ENCODE measurements at places on chromosomes 4 and X. TPM values are rescaled to one million over a fixed set of nuclear protein-coding genes. Genes with fewer than 3 reads are reported as not detected.

Gene FGF13
- 69.9 TPM for total RNA-seq

Gene PSAPL1
- total RNA-seq = 0.70 TPM

Gene PRDM5
- 19.1 TPM for total RNA-seq

Gene NXF2
- 0.75 TPM for total RNA-seq

Gene LONRF3
- total RNA-seq = 3.1 TPM

Gene ENAM
- total RNA-seq = not detected

DNA sequence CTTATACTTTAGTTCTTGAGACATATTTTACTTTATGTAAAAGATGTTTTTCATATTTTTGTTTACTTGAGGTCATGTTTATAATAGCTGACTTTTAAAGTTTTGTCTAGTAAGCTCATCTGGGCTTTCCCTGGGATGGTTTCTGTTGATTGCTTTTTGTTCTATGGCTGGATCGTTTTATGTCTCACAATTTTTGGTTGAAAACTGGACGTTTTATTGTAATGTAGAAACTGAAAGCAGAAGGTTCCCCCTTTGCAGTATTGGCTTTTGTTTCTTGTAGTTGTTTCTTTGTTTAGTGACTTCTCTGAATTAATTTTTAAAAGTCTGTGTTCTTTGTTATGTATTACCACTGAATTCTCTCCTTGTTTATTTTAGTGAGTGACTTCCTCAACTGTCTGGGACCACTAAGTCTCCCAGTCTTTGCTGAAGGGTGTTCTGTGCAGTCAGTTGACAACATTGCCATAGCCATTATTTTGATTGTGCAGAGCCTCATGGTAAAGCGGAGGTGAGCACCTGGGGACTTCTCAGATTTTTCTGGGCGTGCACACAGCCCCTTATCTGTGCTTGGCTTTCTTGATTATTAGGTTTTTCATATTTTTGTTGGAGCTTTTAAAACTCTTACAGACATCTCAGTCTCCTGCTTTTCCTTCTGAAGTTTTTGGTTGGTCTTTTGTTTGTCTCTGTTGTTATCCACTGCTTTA is 31.0 kb downstream of the KDM6A start:
- H3K36me3 ChIP-seq = no peaks in the 10 kb centered on the region
- no peak overlapping the region for H3K27ac ChIP-seq
- H3K4me3 ChIP-seq = no peak overlapping the region
- no peaks in the 10 kb centered on the region for H3K4me1 ChIP-seq
- no peaks in the 10 kb centered on the region for H3K27me3 ChIP-seq

GRCh38 chr4:169059306-169060211 is 49.5 kb upstream of the CBR4 start:
- no peak for DNase-seq
- H3K36me3 ChIP-seq = no peaks in the 10 kb centered on the region
- H3K27ac ChIP-seq = no peak overlapping the region
- H3K27me3 ChIP-seq = no peaks in the 10 kb centered on the region
- H3K4me3 ChIP-seq = no peak overlapping the region

- peaks cover 98% of the 10 kb centered on the region for H3K36me3 ChIP-seq
- DNase-seq = peak; percentile 40
- no peaks in the 10 kb centered on the region for H3K27me3 ChIP-seq
- H3K27ac ChIP-seq = no peak overlapping the region
- no peak overlapping the region for H3K4me3 ChIP-seq
Observed at GRCh38 chr4:10077076-10077475, 39.5 kb downstream of the WDR1 start.

Gene ZFP42
- total RNA-seq = 7.9 TPM

Gene TRIM2
- 40.0 TPM for total RNA-seq

Gene C4orf51
- 5.0 TPM for total RNA-seq

DNA sequence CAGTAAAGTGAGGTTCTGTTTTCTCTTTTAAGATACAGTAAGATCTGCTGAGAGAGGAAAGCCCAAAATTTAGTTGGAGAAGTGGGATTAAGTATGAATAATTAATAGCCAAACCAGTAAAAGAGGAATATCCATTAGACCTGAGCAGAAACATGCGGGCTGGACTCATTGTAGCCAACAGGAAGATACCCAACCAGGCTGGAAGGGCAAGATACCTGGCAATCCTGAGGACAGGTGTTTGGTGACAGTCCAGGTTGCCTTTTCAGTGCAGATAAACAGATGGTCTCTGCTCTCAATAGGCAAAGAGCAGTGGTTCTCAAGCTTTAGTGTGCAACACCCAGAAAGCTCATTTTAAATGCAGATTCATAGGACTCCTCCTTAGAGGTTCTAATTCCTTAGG is 980.8 kb upstream of the GRID2 start:
- no peak overlapping the region for H3K27ac ChIP-seq
- no peaks in the 10 kb centered on the region for H3K36me3 ChIP-seq
- no peak for DNase-seq
- H3K4me1 ChIP-seq = no peaks in the 10 kb centered on the region

- H3K4me3 ChIP-seq = no peak overlapping the region
- no peak overlapping the region for H3K27ac ChIP-seq
- no peaks in the 10 kb centered on the region for H3K27me3 ChIP-seq
- no peaks in the 10 kb centered on the region for H3K4me1 ChIP-seq
- peak; percentile 56 for DNase-seq
Observed at GRCh38 chrX:139967300-139967699, 2.0 kb upstream of the CXorf66 start.

- DNase-seq = peak; percentile 42
- H3K4me1 ChIP-seq = peaks cover 2% of the 10 kb centered on the region
- H3K36me3 ChIP-seq = peaks cover 27% of the 10 kb centered on the region
- no peak overlapping the region for H3K4me3 ChIP-seq
- no peak overlapping the region for H3K27ac ChIP-seq
Observed at GRCh38 chr4:2837904-2838496, 5.6 kb upstream of the ADD1 start.

Gene HTR2C
- 0.14 TPM for total RNA-seq

DNA sequence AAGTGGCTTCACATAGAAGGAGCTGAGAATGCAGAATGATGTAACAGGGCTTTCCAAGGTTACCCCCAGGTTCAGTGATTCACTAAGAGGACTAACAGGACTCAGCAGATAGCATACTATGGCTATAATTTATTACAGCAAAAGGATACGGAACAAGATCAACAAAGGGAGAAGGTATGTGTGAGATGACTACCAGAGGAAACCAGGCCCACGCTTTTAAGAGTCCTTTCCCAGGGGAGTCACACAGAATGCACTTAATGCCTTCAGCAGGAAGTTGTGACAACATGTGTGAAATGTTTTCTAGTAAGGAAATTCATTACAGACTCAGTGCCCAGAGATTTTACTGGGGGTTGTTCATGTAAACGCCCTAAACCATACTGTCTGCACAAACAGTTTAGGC is 373.6 kb upstream of the MAGEB2 start:
- no peaks in the 10 kb centered on the region for H3K36me3 ChIP-seq
- no peaks in the 10 kb centered on the region for H3K27me3 ChIP-seq
- no peak overlapping the region for H3K27ac ChIP-seq
- DNase-seq = no peak
- no peak overlapping the region for H3K4me3 ChIP-seq
- H3K4me1 ChIP-seq = no peaks in the 10 kb centered on the region

DNA sequence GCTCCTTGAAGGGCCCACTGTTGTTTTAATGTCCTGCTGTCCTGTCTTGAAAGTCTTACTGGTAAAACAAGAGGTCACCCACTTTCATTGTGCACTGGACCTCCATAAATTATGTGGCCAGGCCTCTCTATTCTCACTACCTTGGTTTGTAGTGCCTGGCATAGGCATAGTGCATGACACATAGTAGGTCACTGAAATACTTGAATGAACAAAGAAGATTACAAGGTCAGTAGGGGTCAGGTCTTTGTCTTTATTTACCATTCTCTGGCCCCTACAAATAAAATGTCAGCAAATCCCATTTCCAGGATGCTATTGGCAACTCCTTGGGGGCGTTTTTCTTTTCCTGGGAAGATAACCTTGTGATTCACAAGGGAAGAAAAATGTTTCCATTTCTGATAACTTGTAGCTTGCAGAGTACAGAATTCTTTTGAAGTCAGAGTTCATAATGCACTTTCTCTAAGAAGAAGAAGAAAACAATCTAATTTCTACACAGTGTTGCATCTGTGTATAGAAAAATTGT is 1.4 kb downstream of the PGM2 start:
- no peak for DNase-seq
- peaks cover 26% of the 10 kb centered on the region for H3K36me3 ChIP-seq
- H3K27me3 ChIP-seq = no peaks in the 10 kb centered on the region
- peaks cover 3% of the 10 kb centered on the region for H3K4me1 ChIP-seq
- H3K27ac ChIP-seq = no peak overlapping the region
- peak overlapping the region; percentile 89 for H3K4me3 ChIP-seq

DNA sequence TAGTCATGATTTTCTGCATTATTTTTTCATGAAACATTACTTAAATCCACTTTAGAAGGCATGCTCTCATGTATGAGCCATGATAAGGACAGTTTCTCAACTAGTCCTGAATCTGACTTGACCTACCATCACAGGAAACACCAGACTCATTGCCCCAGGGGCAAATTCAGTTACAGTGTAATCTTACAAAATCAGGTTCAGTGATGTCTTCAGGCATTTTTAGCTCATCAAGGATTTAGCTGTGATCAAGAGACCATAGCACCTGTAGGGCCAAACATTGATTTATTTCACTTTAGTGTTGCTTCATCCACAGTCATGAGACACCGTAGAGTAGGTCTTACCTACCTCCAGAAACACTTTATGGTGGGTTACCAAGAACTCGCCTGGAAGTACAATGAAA is 3.1 kb upstream of the TASL start:
- no peak overlapping the region for H3K4me3 ChIP-seq
- no peaks in the 10 kb centered on the region for H3K36me3 ChIP-seq
- H3K27ac ChIP-seq = no peak overlapping the region
- no peaks in the 10 kb centered on the region for H3K4me1 ChIP-seq
- DNase-seq = no peak

- H3K27ac ChIP-seq = no peak overlapping the region
- peaks cover 79% of the 10 kb centered on the region for H3K27me3 ChIP-seq
- H3K4me1 ChIP-seq = no peaks in the 10 kb centered on the region
- DNase-seq = peak; percentile 76
- peak overlapping the region; percentile 77 for H3K4me3 ChIP-seq
- H3K36me3 ChIP-seq = no peaks in the 10 kb centered on the region
Observed at GRCh38 chr4:143700046-143700415, 444 bp downstream of the FREM3 start.

GRCh38 chr4:176270669-176271068 is 1.6 kb upstream of the ASB5 start:
- no peak overlapping the region for H3K4me3 ChIP-seq
- no peak overlapping the region for H3K27ac ChIP-seq
- H3K27me3 ChIP-seq = no peaks in the 10 kb centered on the region
- peaks cover under 1% of the 10 kb centered on the region for H3K4me1 ChIP-seq
- H3K36me3 ChIP-seq = peaks cover 6% of the 10 kb centered on the region
- no peak for DNase-seq

GRCh38 chr4:3025881-3026280 is 48.5 kb downstream of the HTT-AS start:
- no peaks in the 10 kb centered on the region for H3K27me3 ChIP-seq
- H3K4me3 ChIP-seq = no peak overlapping the region
- H3K36me3 ChIP-seq = no peaks in the 10 kb centered on the region

DNA sequence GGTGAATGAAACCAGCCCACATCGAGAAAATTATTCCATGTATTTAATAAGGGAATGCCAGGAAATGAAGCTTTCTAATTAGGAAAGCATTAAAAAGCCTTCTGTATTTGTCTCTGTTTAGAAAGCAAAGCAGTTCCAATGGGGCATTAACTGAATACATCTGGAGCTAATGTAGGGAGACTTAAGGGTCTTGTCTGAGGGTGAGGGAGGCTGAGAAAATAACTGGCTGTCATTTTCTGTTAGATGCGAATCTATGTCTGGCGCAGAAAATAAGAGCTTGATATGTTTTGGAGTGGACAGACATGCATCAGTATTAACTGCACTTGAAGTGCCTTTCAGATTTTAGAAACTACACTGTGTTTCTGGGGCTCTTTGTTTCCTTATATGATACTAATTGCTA is 111.3 kb downstream of the KLHL8 start:
- no peaks in the 10 kb centered on the region for H3K4me1 ChIP-seq
- DNase-seq = no peak
- H3K27me3 ChIP-seq = no peaks in the 10 kb centered on the region

- H3K36me3 ChIP-seq = peaks cover 23% of the 10 kb centered on the region
- peak overlapping the region; percentile 74 for H3K4me3 ChIP-seq
- no peaks in the 10 kb centered on the region for H3K27me3 ChIP-seq
Observed at GRCh38 chr4:17511051-17511450, 839 bp downstream of the QDPR start.

GRCh38 chr4:86496094-86497080 is 97.7 kb upstream of the PTPN13 start:
- peak; percentile 60 for DNase-seq
- peaks cover 17% of the 10 kb centered on the region for H3K4me1 ChIP-seq
- no peak overlapping the region for H3K27ac ChIP-seq

Gene ZNF518B
- 46.2 TPM for total RNA-seq

DNA sequence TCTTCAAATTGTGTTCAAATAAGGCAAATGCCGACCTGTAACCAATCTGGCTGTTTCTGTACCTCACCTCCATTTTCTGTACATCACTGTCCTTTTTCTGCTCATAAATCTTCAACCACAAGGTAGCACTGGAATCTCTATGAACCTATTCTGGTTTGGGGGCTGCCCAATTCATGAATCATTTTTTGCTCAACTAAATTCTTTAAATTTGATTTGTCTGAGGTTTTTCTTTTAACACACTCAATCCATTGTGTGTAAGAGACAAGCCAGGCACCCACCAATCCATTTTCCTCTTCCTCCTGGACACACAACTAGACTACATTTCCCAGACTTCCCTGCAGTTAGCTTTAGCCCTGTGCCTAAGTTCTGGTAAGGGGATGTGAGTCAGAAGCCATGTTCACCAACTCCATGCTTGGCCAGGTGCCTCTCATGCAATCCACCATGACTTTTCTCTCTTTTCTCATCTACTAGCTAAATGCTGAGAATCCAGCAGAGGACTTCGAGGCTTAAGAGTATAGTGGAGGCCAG is 193.2 kb upstream of the KLF3 start:
- H3K27ac ChIP-seq = no peak overlapping the region
- DNase-seq = no peak
- H3K4me3 ChIP-seq = no peak overlapping the region
- H3K4me1 ChIP-seq = no peaks in the 10 kb centered on the region
- H3K27me3 ChIP-seq = no peaks in the 10 kb centered on the region
